CD4-positive, alpha-beta T cell treated with Interferon gamma for 1 hour (primary cell): ENCODE measurements at places on chromosomes 12 and 14.

GRCh38 chr12:29751676-29752075, 32.1 kb downstream of the TMTC1 start:
- no peak for DNase-seq

- DNase-seq: no peak
These were observed 107.7 kb downstream of the ESR2 start for GRCh38 chr14:64186231-64187129.

DNA sequence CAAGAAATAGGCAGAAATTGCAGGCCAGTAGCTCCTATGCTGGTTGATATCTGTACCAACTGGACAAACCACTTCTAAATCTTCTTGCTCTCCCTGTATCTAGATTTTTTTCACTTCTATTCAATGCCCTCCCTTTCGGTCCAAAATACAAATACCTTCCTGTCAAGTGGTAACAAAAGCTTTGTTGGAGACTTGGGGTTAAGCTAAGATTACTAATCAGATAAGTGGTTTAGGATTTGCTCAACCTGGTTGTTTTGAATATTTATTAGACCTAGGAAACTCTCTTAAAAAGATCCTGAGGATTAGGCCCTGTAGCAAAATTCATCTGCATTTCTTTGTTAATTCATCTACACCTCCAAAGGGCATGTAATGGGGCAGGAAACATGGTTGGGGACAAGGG, 410.1 kb downstream of the NAV3 start:
- no peak for DNase-seq

- DNase-seq: no peak
These were observed 474.0 kb upstream of the MGAT4C start for GRCh38 chr12:86730233-86730632.

DNA sequence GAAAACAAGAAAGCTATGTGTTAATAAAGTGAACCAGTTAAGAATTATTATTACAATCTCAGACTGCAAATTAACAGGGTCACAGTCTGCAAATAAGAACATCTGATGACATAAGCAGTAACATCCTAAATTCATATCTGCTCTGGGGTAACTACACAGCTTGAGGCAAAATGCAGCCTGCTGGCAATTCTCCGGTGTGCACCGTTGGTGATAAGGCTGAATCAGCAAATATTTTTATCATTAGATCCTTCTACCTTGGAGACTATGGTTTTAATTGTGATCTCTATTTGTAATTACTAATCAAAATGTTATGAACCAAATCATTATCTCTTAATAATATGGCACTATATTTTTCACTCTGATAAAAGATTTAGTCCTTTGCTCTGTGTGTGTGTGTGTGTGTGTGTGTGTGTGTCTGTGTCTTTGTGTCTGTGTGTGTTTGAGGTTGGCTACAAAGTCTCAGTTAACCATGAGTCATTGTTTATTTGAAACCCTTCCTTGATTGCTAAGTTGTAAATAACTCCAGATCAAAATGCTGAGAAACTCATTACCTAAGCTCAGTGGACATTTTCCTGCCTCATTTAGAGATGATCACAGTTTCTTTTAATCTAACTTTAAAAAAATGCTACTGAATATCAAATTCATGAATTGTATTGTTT, 442.6 kb downstream of the GXYLT1 start:
- DNase-seq: no peak

GRCh38 chr12:128627659-128628058, 196.1 kb downstream of the SLC15A4 start:
- no peak for DNase-seq

GRCh38 chr12:110351119-110351518, 52.4 kb downstream of the ANAPC7 start:
- no peak for DNase-seq

DNA sequence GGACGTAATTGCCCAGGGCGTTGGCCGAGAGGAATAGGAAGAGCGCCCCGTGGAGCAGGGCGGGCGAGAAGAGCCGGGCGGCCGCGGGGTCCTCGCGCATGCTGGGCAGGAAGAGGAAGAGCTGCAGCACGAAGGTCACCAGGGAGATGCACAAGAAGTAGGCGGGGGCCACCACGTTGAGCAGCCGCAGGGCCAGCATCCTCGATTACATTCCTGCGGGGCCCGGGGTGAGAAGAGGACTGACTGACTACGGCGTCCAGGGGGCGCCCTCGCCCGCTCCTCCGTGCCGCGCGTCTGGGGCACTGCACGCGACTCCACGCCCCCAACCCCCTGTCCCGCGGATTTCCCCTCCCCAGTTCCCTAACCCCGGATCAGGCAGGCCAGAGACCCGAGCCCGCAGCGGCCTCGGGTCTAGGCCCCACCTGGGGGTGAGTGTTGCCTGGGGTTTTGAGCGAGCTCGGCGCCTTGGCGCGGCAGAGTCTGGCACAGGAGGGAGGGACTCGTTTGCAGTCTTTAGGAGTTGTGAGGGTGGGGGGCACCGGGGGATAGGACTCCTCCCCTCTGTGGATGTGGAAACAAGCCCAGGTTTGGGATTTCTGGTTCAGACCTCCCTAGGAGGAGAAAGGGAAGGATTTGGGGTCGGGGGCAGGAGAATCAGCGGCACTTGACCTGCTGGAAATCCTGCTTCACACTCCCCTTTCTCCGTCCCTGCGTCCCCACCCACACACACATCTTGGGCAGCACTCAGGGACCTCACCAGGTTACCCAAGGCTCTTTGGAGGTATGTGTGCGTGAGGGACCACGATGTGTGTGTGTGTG, 1.8 kb downstream of the ZDHHC22 start:
- DNase-seq: peak; percentile 16

DNA sequence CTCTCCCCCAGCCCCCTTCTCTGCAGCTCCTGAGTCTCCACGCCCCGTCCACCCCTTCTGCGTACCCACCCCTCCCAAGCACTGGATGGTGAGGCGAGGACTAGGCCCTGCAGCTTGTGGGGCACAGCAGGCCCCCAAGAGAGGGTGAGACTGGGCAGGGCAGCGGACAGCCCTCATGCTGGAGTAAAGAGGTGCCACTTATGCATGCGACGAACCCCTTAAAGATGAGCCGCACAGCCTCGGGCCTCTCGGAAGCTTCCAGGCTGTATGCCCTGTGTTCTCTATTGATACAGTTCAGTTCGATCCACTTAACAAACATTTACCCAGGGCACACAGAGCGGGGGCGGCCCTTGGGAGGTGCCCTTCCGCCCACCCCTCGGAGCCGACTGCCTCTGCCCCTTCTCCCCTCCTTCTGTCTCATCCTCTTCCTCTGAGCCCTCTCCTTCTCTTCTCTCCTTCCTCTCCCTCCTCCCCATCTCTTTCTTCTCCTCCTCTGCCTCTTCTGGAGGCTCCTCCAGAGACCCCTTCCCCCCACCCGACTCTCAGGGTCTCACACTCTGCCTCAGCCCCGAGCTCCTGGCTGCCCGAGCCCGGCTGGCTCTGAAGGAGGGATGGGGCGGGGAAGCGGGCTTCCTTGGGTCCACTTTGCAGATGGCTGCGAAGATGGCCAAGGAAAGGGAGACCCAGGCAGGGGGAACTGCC, 32.7 kb upstream of the DLK1 start:
- DNase-seq: no peak

- no peak for DNase-seq
These were observed 51.8 kb downstream of the OTOGL start for GRCh38 chr12:80151131-80151530.

DNA sequence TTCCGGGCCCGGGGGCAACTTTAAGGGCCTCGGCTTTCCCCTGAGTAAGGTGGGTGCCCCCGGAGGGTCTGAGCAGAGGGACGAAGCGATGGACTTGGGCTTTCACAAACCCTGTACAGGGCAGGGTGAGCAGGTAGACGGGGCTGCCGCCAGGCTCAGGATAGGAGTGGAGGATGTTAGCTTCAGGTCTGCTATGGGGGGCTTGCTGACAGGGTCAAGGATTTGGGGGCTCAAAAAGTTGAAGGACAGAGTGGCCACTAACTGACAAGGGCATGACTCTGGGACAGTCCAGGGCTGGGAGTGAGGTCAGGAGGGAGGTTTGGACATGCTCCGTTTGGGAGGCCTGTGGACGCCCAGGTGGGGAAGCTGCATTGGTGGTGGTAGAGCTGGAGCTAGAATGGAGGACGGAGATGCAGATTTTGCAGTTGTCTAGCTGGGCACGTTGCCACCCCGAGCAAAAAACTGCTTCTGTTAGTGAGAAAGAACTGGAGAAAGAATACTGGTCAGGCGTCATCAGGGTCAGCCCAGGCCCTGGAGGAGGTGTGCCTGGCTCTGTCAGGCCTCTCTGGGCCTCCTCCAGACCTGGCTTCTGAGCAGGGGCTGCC, 113.3 kb downstream of the ADGRD1 start:
- DNase-seq: no peak

- DNase-seq: no peak
These were observed 524.8 kb upstream of the ATP2B1 start for GRCh38 chr12:90233168-90234100.

DNA sequence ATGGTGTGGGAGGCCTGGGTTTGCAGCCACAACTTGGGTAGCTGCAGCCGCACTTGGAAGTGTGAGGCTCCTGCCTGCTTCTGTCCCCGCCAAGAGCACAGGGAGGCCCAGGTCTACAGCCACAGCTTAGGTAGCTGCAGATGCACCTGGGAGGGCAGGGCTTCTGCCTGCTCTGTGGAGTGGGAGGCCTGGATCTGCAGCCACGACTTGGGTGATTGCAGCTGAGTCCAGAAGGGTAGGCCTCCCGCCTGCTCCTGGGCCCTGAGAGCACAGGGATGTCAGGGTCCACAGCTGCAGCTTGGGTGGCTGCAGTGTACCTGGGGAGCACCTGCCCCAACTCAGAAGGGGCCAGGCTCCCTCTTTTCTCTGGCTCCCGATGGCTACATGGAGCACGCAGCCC, 287.3 kb downstream of the AEBP2 start:
- DNase-seq: no peak

- no peak for DNase-seq
These were observed 472.0 kb upstream of the TBX3 start for GRCh38 chr12:115155665-115156645.

GRCh38 chr14:73502017-73502619, 11.4 kb downstream of the RIOX1 start:
- DNase-seq: no peak

DNA sequence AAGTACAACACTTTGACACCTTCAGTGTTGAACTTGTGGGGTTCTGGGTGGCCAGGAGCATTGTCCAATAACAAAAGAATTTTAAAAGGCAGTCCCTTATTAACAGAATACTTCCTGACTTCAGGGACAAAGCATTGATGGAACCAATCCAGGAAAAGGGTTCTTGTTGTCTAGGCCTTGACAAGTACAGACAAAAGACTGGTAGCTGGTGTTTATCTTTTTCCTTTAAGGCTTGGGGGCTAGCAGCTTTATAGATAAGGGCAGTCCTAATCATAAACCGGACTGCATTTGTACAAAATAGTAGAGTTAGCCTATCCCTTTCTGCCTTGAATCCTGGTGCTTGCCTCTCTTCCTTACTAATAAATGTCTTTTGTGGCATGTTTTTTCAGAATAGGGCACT, 27.4 kb downstream of the FAM177A1 start:
- DNase-seq: no peak

- DNase-seq: no peak
These were observed 430.9 kb downstream of the LRIG3 start for GRCh38 chr12:58489394-58489793.

DNA sequence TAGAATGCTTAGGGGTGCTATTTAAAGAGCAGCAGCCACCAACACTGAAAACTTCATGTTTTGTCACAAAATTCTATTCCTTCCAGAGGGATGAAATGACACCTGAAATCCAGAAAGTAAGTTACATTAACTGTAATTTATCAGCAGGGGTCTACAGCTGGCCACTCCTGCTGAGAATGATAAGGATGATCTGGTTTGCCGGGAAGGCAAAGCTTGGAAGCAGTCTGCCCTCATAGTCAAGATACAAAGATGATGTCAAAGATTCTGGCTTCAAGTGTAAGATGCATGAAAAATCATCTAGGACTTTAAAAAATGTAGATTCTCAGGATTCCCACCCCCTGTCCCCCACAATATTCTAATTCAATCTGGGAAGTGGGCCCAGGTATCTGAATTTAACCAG, 58.4 kb downstream of the DCAF5 start:
- DNase-seq: no peak

- peak; percentile 74 for DNase-seq
These were observed at the start of gene CPM for GRCh38 chr12:68932961-68933893. Gene CPM (minus strand): TSS chr12:68933171. CDS start chr12:68932837, 334 bp downstream.

DNA sequence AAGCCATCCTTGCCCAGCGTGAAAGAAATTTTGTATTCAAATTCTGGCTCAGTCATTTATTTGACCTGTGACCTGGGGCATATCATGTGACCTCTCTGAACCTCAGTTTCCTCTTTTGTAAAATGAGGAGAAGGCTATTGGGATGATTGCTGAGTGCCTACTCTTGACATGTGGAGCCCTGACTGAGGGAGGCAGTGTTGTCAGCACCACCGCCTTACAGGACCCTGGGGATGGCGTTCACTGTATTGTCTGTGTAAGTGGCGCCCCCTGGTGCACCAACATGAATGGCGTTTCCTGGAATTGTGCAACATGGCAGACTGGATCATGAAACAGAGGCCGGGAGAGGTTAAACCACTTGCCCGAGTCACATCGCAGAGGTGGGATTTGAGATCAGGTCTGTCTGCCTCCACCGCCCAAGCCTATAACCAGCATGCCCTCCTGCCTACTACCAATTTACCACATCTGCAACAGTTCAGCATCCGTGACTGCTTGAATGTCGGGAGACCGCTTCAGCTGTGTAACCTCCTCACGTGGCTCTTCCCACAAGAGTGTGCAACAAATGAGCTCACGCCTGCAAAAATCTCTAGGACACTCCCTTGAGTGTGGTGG, 20.1 kb upstream of the CCDC63 start:
- peak; percentile 77 for DNase-seq
